ENCODE measurements at places on chromosomes 1 and 21.

DNA sequence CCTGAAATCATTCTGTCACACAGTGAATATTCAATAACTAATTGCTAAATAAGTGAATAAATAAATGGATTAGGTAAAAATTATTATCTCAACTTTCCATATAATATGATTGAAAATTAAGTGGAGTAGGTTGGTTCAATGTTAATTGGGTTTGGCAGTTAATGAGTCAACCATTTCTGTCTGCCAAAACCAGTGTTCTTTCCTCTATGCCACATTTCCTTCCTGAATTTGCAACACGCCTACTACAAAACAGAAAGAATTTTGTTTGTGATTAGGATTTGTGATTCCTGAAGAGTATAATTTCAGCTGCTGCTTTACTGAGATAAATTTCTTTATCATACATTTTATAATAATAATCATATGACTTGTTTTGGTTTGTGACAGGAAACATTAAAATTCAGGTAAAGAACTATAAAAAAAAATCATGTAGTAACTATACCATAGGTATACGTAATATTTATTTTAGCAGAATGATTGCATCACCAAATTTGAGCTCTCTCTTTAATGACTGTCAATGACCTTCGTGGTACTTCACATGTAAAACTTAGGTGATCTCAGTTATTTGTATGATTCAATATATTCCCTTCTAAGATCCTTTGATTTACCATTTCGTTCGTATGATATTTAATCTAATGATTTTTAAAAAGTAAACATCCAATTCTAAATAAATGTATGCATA, 241.3 kb downstream of the KCNT2 start:
- no peak for DNase-seq

- no peak for DNase-seq
Observed at GRCh38 chr1:82587371-82587770, 786.6 kb downstream of the ADGRL2 start.

- no peak for DNase-seq
Observed at GRCh38 chr21:42302794-42303193, 12.4 kb downstream of the TFF3 start.

DNA sequence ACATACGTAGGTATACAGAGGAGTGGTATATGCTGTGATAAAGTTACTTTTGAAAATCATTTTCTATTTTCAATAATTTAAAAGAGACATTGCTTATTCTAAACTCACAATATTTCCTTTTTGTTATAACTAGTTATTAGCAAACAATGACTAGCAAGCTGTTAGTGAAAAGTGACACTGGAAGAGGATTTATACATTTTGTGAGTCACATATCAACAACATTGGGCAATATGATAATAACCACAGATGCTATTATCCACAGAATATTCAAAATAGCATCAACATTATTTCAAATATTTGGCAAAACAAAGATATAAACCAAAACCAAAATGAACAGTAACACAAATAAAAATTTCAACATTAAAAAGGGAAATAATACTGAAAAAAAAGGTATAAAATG, 104.0 kb upstream of the HP1BP3 start:
- no peak for DNase-seq

GRCh38 chr1:213244664-213245091, 193.6 kb downstream of the RPS6KC1 start:
- peak; percentile 19 for DNase-seq

- DNase-seq: no peak
Observed at GRCh38 chr1:91916811-91917460, 31.0 kb upstream of the TGFBR3 start.

DNA sequence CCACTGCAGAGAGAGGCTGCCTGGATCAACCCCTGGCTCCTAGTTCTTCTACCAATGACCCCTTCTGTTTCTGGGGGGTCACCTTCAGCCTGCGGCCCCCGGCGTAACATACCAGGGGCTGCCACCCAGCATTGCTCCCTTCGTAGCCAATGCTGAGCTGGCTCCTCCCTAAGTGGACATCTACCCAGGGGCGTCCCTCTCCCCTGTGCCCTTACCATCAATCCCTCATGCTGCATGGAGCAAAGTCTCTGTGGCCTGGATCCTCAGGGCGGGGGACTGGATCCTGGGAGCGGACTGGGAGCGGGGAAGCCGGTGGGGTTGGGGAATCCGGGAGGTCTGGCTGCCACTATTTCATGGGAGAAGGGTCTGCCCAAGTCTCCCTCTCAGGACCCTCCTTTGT, 28.6 kb downstream of the TRIM67 start:
- no peak for DNase-seq

- DNase-seq: no peak
Observed at GRCh38 chr1:107297681-107298080, 156.8 kb downstream of the NTNG1 start.

- no peak for DNase-seq
Observed at GRCh38 chr1:157700732-157701131, at the start of gene FCRL3. TSS of gene FCRL3 (minus strand) at chr1:157700769. CDS start at chr1:157700489, 280 bp downstream.

- DNase-seq: peak; percentile 53
Observed at GRCh38 chr1:42173155-42173933, 8.8 kb upstream of the GUCA2A start.

Data from right lung (tissue), 10 donors.